Thoracic aorta (tissue), 2 donors: ENCODE measurements at places on chromosomes 12 and 14.

- no peak for DNase-seq
Measured at GRCh38 chr12:106197906-106198623, 49.8 kb downstream of the CKAP4 start.

GRCh38 chr14:86935241-86935885, 1057.6 kb downstream of the GALC start:
- DNase-seq: no peak

- DNase-seq: no peak
Measured at GRCh38 chr14:100867631-100868315, 35.7 kb downstream of the RTL1 start.

DNA sequence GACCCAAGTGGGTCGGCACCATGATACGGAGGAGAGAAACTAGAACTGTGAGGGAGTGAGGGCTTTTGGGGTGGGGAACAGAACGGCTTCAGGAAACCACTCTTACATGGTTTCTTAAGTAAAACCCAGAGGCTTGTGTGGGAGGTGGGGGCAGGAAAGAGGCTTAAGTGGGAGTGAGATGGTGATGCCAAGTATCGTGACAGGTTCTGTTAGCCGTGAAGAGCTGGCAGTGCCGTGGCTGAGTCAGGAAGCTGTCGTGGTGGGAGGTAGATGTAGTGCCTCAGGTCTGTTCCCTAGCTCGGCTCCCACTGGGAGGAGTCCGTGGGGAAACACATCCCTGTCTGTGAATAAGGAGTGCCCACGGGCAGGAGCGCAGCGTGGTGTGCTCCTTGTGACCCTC, 185.8 kb upstream of the FKBP4 start:
- DNase-seq: no peak

DNA sequence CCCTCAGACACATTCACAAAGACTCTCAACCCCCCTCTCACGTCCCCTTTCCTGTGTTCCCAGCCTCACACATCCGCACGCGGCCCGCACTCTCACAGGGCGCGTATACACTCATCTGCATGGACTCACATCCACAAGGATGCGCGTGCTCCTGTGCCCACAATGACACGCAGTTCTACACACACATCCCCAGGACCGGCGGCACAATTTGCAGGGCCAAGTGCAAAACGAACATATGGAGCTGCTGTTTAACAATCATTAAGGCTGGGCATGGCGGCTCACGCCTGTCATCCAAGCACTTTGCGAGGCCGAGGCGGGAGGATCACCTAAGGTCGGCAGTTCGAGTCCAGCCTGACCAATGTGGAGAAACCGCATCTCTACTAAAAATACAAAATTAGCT, 36.4 kb upstream of the EML1 start:
- no peak for DNase-seq

GRCh38 chr14:99415496-99416281, 65.0 kb downstream of the SETD3 start:
- no peak for DNase-seq

DNA sequence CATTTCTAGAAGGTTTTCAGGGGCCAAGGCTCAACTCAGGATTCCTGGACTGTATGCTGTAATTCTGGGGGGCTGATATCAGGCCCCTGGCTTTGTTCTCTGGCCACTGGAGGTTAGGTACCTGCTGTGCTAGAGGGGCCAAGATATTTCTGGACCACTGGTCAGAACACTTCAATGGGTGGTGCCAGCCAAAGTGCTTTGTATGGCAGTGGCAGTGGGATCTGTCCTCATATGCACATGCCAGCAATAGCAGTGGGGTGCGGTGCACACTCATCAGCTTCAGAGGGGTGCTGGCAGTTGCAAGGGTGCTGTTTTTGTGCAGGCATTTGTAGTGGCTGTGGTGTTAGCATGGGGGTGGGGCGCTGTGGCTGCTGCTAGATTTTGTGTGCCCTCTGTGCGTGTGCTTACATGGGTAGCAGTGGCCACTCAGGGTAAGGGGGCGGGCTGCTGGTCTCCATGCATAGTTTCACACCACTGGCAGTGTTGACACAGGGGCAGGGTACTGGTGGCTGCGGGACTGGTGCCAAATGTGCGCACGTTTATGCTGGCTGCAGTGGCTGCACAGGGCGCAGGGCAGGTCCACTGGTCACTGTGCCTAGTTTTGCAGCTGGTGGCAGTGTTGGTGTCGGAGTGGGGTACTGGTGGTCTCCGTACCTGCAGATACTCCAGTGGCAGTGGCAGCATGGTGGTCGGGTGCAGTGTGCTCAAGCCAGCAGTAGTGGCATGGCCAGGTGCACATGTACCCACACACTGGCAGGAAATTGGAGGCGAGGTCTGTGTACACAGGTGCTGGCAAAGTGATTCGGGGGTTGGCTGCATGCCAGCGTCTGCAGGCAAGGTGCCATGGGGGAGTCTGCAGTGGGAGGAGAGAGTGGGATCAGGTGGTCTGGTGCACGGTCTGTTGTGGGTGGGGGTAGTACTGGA, 12.6 kb downstream of the NOPCHAP1 start:
- no peak for DNase-seq

DNA sequence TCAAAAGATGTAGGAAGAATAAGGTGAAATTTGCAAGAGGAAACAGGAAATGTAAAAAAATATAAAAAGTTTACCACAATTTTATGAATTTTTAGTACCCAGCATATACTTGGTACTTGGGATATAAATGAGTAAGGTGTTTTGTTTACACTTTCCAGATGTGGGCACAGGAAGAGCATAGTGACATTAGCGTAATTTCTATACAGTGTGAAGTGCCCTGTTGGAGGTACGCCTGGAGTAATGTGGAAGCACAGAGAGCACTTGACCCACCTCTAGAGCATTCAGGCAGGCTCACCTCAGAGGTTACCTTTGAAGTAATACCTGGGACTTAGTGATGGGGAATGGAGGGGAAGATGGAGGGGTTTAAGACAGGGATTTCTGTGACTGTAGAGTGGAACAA, 89.5 kb downstream of the AEBP2 start:
- DNase-seq: no peak

DNA sequence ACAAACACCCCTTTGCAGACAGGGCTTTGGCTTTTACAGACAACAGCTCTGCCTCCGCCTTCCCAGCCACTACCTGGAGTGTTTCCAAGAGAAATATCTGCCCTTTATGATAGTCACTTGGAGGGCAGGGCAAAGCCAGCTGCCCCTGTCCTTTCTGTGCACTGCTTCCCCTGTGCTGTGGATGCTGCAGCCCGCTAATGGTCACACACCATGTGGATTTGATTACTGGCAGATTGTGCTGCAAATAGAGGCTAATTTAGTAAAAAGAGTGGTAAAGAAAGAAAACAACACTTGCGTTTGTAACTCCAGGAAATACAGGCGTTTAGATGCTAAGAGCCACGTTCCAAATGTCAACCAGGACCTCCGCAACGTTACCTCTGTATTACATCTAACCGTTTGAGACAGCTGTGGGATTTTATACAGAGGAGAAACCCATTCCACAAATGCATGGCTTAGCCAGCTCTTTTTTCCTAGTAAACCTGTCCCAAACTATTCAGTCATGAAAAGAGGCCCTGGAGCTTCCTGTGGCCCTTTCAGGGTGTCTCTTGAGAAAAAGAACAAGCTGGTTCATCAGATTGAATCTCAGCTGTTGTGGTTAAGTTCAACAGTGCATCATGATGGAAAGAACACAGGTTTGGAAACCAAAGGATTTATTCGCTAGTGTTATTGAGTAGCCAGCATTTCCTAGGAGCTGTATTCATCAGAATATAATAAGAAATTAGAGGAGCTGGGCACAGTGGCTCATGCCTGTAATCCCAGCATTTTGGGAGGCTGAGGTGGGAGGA, 30.1 kb upstream of the PWP1 start:
- DNase-seq: no peak

DNA sequence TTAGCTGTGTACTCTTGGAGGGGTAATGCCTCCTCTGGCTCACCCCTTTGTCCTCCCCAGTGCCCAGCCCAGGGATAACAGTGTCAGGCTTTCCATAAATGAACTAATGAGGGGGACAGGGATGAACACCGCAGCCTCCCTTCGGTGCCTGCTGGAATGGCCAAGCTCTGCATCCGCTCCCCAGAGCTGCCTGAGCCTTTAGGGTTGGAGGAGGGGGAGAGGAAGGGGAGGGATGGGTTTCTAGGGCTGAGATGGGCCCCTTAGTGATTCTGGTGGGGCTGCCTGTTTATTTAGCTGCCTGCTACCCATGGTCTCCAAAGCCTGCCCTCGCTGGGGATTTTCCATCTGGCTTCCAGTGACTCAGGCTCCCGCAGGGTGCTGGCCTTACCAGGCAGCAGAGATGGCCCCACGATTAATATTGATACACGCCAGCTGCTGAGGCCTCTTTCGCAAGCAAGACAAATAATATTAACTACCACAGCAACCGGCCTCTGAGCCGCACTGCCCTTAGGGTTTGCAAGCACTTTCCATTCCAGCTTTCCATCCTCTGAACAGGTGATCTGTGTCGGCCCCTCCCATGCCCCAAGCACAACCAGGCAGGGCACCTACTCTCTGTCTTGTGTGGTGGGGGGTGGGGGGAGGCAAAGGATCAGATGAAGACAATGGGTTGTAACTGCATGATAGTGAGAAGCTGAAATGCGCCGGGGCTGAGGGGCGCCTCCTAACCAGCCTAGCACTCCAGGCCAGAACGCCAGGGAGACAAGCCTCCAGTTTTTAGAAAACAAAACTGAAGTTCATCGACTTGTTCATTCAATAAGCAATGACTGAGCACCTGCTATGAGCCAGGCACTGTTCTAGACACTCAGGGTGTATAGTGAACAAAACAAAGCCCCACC, 56.7 kb downstream of the C14orf132 start:
- no peak for DNase-seq

- DNase-seq: no peak
Measured at GRCh38 chr12:47415054-47415453, 290.8 kb downstream of the RPAP3 start.

DNA sequence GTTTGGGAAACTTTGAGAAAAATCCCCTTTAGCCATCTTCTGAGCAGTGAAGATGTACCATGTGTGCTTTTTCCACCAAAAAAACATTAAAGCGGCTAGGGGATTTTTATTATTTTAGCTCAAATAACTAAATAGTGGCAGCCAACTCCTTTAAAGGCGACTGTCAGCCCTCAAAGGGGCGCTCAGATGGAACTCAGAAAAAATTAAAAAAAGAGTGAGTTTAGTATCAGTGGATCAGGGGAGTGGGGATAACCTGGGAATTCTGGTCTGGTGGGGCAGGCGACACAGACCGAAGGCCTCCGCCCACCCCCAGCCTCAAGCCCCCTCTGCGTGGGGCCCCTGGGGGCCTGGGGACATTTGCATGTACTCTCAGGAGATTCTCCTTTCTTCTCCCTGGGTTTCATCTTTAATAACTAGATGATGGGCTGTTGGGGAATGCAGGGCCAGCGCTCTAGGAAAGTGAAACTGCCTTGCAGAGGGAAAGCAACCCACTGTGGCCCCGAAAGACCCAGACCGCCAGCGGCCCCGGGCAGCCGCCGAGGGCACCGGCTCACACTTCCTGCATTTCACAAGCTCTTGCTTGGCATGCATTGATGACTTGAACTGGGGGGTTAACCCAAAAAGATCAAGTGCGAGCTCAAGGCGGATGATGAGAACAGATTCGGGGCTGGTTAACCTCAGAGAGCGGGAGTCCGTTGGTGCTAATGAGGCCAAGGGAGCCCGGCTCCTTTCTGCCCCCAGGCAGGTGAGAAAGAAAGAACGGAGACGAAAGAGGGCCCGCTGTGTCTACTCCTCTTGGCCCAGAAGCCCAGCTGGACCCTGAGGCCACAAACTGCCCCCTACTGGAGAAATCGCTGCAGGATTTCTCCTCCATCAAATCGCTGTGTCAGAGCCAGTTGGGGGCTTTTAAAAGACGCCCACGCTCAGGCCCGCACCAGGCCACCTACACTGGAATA, 7.3 kb upstream of the BATF start:
- no peak for DNase-seq

- no peak for DNase-seq
Measured at GRCh38 chr12:108833355-108833733, 24.0 kb downstream of the SSH1 start.

DNA sequence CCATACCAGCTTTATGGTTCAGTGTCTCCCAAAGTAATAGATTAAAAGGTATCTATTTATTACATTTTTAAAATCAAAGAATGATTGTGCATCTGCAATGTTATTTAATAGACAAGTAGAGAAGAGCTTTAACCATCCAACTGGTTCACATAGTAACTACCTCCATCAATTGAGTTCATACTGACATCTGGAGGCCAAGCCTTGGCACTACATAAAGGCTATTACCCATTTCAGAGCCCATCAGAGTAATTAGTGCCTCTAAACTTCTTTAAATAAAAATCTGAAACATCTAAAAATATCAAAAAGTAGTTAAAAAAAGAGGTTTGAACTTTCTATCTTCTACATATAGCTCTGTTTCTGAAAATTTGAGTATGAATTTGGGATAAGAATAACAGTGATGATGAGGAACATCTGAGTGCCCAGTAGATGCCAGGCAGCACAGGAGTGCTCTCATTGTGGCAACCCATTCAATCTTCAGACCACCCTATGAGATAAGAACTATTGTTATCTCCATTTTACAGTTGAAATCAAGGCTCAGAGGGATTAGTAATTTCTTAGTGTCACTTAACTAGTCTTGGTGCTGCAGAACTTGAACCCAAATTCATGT, 132.9 kb upstream of the DAAM1 start:
- DNase-seq: no peak

GRCh38 chr12:31214626-31215517, 111.1 kb downstream of the SINHCAF start:
- DNase-seq: no peak
